RCC 7860 (cell line): ENCODE measurements at places on chromosomes 2 and 18.

DNA sequence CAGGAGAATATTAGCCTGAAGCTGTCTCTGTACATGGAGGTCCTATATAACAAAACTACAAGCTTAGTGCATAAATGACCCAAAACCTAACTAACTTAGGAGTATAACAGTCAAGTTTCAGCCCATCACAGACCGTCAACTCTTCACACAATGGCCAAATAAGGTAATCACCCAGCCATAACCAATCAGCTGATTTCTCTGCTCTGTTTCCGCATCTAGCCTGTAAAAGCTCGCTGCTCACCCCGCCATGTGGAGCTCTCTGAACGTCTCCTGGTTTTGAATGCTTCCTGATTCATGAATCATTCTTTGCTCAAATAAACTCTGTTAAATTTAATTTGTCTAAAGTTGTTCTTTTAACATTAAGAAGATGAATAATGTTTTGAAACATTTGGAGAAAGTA, 593.6 kb downstream of the TMX3 start:
- DNase-seq = no peak

DNA sequence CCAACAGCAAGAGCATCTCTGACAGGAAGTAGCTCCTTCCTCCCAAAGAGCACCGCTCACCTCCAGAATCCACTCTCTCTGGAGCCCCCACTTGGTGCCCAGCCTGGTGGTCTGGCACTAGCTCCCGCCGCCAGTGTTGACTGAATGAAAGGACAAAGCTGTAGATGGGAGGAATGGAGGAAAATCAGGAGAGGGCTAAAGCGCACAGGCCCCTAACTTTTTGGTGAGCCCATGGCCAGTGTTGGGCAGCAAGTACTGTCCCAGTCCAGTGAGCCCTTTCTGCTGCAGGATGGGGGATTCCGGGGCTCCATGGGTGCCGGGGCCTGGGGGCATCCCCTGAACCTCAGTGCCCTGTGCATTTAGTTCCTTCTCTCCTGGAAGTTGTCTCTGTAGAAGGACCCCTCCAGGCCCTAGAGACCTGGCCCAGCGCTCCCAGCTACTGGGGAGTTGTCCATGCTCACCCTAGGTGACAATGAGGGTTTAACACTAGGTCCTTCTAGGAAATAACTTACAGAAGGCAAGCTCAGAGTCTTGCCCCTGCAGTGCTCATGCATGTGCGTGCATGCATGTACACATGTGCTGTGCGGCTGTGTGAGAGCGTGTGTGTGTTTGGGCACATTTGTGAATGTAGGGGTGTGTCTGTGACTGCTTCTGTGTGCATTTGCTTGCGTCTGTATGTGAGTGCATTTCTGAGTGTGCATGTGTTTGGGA, 33.6 kb downstream of the GLI2 start:
- DNase-seq = no peak

GRCh38 chr18:45728336-45729010, 4.5 kb downstream of the SLC14A1 start:
- no peak for DNase-seq

DNA sequence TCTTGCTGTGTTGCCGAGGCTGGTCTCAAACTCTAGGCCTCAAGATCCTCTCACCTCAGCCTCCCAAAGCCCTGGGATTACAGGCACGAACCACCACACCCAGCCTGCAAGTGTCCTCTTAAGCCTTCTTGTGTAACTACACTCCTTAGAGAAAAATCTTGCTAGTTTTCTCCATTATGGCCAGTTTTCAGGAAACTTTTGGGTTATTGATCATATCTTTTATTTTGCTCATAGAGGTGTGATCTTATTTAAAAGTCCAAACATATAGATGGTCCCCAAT, 2.4 kb downstream of the SOCS6 start:
- DNase-seq = no peak

DNA sequence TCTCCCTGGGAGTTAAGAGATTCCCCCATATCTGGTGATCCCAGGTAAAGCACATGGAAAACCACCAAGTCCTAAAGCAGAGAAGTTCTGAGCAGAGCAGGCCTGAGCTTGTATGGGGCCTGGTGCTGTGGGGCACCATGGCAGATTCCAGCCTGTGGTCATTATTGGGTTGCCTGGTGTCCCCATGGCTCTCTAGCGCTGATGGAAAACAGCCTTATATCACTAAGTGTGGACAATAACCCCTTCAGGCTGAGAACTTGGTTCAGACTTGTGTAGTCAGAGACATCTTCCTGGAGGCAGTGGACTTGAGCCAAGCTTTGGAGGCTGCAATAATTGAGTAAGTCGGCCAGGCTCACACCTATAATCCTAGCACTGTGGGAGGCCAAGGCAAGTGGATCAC, 96.8 kb downstream of the MCFD2 start:
- no peak for DNase-seq

- DNase-seq = peak; percentile 37
Observed at GRCh38 chr2:219174146-219174545, 2.6 kb downstream of the CNPPD1 start.

GRCh38 chr2:17625446-17625845, 85.0 kb downstream of the VSNL1 start:
- DNase-seq = no peak

DNA sequence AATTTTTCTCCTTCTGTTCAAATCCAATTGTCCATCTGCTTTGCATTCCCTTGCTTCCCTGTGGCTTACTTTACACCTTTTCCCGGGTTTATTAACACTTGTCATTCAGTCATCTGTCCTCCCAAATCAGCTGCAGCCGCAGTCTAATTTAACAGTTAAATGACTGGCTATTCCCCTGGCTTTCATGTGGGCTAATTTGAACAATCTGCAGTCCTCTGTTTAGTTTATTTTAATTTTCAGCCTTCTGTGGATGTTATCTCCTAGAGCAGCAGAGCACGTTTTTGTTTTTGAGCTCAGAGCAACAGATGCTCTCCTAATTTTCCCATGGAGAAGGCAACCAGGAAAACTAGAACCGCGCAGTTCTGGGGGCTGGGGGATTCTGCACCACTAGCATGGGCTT, 55.0 kb downstream of the MEP1B start:
- no peak for DNase-seq

DNA sequence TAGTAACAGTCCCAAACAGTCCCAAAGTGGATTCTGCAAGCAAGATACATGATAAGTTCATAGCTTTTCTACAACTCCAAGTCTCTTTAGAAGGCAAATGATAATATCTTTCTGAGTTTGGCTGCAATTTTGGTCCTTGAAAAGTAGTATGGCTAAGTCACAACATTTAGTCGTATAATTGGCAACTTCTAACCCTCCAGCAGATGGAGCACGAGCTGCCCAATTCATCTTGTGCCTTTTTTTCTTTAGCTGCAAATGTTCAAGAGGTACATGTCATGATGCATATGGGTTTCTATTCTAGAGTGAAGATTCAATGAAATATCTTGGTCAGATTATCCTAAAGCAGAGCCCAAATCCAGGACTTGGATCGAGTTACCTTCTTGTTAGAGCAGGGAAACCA, 127.0 kb upstream of the KLHL14 start:
- DNase-seq = no peak

DNA sequence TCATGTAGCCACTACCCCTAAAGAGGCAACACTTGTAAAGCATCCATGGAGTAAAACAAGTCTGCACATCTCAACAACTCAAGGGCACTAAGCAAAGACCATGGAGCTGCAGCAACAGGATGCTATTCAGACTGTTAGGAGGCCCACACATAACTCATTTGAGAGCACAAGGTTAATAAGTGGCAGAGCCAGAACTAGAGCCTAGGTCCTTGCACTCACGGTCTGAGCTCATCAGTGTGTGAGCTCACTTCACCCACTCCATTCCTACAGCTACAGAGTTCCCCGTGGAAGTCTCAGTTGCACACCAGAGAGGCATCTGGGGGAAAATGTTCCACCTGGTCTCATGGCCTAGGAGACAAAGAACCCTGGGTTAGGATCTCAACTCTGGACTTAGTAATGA, 35.0 kb downstream of the TTC32 start:
- peak; percentile 41 for DNase-seq

DNA sequence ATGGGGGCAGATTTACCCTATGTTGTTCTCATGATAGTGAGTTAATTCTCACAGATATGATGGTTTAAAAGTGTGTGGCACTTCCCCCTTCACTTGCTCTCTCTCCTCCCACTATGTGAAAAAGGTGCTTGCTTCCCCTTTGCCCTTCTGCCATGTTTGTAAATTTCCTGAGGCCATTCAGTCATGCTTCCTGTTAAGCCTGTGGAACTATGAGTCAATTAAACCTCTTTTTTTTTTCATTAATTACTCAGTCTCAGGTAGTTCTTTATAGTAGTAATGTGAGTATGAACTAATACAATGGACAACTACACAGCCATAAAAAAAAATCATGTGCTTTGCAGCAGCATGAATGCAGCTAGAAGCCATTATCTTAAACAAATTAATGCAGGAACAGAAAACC, 118.5 kb downstream of the CALCRL start:
- DNase-seq = no peak
